Hepatic stellate cell (primary cell): ENCODE measurements at places on chromosomes 3 and 15.

- no peak for DNase-seq
Observed at GRCh38 chr3:188899881-188900280, 271.9 kb upstream of the TPRG1 start.

DNA sequence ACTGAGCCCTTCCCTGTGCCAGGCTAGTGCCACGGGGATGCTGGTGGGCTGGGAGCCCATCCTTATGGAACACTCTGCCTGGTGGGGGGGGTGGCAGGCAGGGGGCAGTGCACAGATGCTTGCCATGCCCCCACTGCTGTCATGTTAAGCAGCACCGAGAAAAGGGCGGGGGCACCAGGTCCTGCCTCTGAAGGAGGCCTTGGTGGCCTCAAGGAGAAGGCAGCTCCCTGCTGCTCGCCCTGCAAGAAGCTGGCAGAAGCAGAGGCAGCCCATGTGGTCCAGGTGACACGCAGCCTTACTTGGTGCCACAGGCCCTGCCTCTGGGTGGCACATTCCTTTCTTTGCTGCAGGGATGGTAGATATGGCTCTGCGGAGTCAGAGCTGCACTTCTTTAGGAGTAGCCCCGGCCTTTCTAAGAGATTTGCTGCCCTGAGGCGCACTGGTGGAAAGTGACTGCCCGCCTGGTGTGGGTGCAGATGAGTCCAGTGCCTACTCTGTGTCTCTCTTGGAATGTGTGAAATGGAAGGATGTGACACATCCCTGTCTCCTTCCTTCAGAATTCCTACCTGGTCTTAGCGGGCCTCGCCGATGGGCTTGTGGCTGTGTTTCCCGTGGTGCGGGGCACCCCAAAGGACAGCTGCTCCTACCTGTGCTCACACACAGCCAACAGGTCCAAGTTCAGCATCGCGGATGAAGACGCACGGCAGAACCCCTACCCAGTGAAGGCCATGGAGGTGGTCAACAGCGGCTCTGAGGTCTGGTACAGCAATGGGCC lies 145.8 kb downstream of the LRRK1 start:
- DNase-seq, result no peak

DNA sequence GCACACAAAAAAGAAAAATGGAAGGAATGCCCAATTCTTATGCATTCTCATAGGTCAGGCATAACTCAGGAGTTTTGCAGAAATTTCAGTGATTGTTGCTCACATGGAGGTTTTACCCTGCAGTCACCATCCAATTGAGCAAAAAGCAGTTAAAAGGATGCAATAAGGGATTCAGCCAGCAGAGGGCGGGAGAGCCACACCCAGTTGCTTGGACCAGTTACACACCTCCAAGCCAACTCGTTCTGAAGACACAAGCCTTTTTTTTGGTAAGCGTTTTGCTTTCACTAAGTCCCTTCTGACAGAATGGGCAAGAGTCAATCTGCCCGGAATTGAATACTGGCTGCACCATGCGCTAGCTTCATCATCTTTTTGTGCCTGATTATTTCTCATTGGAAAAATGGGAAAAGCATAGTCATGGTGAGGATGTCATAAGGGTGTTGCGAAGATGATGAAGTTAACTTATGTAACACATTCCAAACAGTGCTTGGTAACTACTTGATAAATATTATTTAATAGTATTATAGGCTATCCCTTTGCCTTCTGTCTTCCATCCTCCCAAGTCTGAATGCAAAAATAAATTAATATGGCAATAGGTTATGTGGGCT lies 154.4 kb upstream of the SGO1 start:
- peak; percentile 18 for DNase-seq

DNA sequence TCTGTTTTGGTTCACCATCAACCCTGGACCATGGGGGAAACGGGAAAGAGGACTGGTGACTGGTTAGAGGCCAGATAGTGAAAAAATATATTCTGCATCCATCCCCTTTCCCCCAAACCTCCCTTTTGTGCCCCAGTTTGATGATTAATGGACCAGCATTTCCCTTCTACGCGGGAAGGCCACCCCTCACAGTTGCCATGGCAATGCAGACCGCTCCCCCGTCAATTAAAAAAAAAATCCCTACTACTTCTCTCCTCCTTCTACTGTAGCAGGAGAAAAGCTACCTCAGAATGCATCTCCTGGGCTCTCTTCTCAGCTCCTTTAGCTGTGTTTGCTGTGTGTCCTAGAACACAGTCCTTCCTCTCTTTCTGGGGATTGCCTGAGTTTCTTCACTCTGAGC lies 4.0 kb downstream of the BAHD1 start:
- DNase-seq, result no peak

DNA sequence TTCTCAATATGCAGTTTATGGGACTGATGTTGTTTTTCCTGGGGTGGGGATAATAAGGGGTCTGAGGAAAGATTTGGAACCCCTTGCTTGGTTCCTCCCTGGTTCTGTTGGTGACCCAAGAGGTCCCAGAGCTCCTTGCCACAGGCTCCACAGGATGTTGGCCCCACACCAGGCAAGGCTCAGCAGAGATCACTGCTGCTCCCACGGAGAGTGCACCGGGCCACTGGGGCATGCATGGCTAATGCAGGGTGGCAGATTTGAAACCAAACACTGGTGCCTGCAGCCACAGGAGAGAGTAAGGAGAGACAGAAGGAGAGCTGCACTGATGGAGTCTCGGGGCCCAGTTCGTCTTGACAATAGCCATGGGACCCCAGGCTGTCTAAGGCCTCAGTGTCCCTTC lies 2.5 kb downstream of the FAM107A start:
- DNase-seq, result no peak

DNA sequence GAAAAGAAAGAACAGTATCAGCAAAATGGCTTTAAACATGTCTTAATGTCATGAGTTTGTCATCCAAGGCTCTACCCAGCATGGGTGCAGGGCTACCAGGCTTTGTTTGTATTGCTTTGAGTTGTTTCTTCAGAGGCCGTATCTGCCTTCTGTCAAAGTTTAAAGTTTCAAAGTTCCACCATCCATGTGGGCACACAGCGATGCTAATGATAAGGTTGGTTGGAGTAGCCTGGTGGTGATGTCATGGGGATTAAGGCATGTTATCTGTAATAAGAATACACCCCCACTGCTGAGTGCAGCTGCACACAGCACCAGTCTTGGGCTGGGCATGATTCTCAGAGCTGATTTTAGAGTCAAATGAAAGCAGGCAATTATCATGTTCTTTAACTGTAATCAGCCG lies 72.0 kb upstream of the LRTM1 start:
- no peak for DNase-seq

DNA sequence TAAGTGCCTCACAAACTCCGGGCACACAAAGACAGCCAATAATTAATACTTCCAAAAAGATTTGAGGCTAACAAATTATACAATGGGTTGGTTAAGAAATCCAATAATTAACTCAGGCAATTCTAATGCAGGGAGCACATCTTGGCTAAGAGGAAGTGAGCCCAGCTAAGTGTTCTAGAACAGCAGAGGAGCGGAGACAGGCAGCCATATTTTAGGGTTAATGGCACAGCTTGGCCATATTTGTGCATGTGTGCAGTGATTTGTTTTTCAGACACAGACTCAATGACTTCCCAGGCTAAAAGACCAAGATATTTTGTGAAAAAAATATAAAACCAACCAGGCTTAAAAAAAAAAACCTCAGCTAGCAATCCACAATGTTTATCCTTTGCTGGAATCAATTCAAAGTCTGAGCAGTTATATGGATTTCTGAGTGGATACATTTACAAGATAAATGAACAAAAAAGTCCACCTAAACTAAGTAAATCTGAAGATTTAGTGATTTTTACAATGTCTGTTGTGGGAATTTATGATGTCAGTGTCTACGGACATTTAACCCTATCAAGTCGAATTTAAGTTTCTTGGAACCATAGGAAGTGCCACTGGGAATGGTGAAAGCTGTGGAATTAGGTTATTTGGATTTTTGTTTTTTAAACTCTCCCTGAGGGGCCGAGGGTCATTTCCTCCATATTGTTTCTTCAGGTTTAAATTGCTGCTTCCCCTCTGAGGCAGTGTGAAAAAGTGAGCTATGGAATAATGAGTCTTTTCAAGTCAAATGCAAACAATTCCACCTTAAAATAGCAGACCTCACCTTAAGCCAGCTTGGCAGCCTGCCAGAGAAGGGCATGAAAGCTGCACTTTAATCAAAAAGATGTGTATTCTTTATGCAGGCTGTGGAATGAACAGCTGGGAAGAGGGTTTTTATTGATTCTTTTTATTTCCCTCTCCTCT lies 413.7 kb upstream of the TBL1XR1 start:
- DNase-seq, result no peak

GRCh38 chr3:146325170-146325569 lies 74.3 kb upstream of the PLSCR4 start:
- no peak for DNase-seq

DNA sequence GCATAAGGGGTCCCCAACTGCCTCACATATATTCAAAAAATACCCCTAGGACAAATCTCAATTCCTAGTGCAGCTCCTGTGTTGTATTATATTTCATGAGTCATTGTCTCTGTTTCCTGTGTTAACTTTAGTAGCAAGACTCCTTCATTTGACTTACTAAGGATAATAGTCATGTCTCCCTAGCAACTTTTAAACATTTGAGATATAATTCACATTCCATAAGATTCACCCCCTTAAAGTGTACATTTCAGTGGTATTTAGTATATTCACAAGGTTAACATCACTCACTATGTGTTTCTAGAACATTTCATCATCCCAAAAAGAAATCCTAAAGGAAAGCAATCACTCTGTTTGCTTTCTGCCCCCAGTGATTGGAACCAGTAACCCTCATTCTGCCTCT lies 121.3 kb upstream of the WNT7A start:
- no peak for DNase-seq

DNA sequence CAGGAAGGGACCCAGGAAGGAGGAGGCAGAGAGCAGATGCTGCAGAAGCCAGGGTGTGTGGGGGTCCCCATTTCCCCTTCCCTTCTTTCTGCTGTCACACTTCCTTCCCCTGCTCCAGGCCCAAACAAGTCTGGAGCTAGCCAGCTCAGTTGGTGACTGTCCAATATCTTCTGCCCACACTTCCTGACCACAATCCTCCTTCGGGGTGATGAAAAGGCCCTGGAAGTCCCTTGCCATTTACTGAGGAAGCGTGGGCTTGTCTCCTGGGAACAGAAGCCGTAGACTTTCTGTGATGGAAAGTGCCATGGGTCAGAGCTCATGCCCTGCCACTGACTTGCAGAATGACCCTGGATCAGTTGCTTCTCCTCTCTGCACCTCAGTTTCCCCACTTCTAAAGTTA lies 39.0 kb downstream of the ANAPC13 start:
- peak; percentile 57 for DNase-seq

GRCh38 chr3:12440927-12441714 lies 43.2 kb upstream of the TSEN2 start:
- no peak for DNase-seq

DNA sequence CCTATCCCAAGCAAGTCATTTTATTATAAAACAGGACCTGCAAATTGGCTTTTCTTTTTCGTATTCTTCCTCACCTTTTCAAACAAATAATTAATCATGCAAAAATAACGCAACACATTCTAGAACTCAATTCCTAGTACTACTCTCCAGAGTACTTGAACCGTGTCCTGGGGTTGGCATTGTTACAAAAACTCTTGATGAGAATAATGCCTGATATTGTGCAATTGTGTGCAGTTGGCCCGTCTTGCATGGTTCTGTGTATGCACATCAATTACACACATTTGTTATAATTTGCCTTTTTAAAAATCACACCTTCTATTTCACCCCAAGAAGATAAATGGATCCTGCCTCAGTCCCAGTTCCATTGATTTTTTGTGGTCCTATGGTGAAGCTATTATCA lies 205.4 kb downstream of the EPHB1 start:
- no peak for DNase-seq

GRCh38 chr15:70037292-70037640 lies 60.5 kb downstream of the TLE3 start:
- no peak for DNase-seq

GRCh38 chr3:155995525-155996370 lies 124.6 kb upstream of the KCNAB1 start:
- peak; percentile 51 for DNase-seq

- no peak for DNase-seq
Observed at GRCh38 chr15:40787344-40787841, 17.6 kb downstream of the C15orf62 start.

DNA sequence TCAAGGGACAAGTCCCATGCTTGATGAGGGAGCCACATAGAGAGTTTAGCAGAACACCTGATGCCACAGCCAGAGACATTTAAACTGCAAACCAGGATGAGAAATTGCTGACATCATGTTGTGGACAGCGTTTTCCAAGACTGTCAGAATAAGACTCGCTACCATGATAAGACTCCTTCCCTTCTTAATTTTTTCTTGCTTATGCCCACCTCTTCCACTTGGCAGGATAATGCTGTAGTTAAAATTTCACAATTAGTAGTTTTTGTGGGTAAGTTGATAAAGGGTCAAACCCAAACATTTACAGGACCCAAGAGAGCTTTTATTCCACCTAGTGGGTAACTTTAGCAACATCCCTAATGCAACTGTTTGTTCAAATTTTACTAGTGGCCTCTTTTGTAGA lies 3.0 kb upstream of the PIAS1 start:
- DNase-seq, result no peak
